ENCODE measurements at places on chromosomes 2 and 18.

GRCh38 chr2:226691255-226691654, 108.4 kb downstream of the IRS1 start:
- no peak for DNase-seq

DNA sequence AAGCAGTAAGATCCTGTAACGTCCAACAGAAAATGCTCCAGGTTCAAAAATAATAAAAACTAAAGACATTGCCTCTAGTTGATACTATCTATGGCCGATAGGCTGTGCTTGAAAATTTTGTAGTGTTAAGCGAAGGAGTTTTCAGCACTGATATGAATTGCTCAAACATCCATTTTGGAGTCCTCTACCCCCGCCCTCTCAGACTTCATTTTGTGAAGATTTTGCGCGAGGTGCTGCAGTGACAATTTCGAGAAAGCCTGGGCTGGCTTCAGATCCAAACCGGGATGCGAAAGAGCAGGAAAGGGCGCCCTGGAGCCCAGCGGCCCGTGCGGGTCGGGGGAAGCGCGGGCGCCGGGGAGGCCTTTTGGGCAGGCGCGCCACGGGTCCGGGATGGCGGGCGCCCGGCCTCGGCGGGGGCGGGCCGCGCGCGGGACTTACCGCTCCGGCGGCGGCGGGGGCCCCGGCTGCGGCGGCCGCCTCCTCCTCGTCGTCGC, 1.8 kb downstream of the SP3 start:
- DNase-seq: no peak

DNA sequence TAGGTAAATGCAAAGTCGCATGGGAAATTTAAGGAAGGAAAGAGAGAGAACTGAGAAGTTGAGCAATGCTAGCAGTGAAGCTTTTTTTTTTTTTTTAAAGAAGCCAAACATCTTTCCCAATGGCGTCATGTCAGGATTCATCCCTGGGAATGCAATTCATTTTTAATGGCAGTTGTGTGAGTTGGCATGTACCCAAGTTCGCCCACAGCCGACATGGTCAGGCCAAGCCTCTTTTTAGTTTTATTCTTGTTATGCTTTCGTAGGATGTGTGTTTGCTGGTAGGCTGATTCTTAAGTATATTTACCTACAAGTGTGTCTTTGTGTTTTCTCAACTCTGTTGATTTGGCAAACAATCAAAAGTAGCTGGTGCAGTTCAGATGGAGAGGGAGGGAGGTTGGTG, 127.6 kb upstream of the ITGA6 start:
- no peak for DNase-seq

- DNase-seq: no peak
Measured at GRCh38 chr2:219353129-219353528, 20.6 kb upstream of the RESP18 start.

DNA sequence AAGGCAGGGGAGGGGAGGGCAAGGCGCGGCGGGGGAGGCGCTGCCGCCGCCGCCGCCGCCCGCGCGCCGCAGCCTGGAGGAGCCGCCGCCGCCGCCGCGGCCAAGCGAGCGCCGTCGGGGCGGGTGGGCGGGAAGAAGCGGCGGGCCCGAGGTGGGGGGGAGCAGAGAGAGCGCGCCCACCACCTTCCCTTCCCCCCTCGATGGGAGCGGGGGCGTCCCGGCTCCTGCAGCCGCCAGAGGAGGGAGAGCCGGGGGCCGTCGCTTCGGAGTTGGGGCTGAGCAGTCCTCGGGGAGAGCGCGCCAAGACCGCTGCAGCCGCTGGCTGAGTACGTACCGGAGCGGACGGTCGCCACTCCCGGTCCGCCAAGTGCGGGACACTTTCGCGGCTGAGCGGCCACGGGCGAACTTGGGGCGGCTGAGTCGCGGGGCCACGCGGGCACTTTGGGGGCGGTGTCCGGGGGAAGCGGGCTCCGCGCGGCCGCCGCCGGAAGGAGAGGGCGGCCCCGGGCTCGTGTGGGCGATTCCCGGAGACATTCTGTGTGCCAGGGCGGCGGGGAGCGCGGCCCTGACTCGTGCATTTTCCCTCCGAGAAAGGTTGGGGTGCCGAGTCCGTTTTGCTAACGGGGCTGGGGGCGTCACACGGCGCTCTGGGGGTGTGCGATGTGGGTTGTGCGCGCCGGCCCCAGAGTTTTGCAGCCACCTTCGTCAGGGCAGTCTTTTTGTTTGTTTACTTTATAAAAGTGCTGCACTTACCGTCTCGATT, at the start of gene NAB1:
NAB1 (plus strand) TSS at position 49 of the 763 bp plus-strand sequence. CDS start 10,094 bp downstream, outside the sequence.
- DNase-seq: peak; percentile 55

DNA sequence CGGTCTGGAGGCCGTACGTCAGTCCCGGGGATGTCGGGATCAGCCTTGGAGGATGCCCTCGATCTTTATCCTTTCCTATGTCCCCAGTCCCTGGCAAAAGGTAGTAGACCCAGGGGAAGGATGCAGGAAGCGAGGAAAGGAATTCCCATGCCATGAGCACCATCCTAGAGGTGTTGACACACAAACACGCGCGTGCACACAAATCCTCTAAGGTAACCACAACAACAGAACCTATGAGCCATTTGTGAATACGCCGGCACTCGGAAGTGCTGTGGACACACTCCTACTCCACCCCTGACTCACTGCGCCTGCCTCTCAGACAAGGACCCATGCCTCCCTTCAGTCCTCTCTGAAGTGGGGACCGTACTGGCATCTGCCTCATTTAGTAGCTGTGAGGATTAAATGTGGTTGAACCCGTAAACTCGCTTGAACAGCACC, 11.3 kb upstream of the MLPH start:
- DNase-seq: peak; percentile 70

DNA sequence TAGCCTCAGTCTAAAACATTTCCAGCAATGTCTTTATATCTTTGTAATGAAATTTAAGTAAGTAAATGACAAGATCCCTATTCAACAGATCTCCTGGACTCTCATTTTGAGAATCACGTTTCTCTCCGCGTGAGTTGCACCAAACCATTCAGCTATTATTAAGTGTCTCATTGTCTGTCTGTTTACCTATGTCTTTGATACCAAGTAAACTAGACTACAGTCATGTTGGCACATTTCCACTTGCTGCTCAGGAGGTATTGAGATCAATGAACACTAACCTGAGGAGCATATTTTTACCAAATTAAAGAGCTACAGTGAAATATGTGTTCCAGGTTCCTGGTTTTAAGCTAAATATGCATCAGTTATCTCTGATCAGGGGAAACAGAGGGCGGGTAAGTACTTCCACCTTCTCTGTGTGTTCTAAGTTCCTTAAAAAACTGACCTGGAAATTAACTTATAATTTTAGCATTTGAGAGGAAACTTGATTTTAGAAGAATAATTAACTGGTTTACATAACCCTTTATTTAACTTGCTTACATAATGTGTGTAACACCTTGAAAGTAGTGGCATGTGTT, 125.8 kb downstream of the OSBPL6 start:
- DNase-seq: no peak

GRCh38 chr2:119402645-119403560, 28.8 kb upstream of the TMEM37 start:
- peak; percentile 65 for DNase-seq

DNA sequence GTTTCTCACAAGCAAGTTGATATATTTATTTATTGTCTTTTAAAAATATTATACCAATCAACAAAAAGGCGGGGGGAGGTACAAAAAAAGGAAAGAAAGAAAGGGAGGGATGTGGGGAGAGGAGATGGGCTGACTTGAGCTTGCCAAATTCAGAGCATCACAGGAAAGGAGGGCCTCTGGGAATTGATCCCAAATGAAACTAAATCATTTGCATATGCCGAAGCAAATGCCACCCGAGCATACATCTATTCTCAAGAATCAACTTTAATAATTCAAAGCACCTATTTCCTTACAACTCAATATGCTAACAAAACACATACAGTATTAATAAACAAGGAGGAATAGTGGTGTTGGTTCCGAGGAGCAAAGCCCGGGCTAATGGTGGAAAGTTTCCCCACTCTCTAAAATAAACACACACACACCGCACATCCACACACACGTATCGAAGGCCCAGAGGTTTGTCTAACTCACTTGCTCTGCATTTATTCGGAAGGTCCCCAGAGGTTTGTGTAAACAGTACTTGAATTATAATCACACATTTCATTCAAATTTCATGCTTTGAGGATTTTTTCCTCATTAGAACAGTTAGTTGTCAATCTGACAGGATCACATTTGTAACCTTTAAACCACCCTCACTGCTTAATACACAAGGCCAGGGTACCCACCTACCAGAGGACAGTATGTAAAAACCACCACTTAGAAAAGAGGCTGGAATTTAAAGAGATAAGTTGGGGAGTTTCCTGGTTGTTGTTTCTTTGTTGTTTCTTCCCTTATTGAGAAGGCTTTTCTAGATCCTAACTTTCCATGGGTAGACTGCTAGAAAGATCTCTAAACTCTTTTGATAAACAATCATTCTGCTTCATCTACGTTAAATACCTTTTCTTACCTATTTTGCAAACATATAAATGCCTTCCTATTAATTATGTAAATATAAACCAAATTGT, 264.7 kb downstream of the TCF4 start:
- DNase-seq: no peak

DNA sequence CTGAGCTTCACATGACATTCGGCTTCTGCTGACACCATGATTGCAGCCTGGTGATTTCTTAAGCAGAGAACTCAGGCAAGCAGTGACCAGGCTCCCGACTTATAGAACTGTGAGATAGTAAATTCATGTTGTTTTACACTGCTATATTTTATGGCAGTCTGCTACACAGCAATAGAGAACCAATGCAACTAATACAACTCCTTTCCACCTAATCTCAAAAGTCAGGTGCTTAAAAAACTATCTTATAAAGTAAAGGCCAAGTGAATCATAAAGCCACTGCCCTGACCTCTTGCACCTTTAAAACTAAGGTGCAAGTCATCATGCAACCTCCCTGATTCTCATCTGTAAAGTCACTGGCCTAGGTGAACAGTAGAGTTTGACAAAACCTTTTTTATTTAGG, 95.3 kb upstream of the GLS start:
- DNase-seq: no peak

DNA sequence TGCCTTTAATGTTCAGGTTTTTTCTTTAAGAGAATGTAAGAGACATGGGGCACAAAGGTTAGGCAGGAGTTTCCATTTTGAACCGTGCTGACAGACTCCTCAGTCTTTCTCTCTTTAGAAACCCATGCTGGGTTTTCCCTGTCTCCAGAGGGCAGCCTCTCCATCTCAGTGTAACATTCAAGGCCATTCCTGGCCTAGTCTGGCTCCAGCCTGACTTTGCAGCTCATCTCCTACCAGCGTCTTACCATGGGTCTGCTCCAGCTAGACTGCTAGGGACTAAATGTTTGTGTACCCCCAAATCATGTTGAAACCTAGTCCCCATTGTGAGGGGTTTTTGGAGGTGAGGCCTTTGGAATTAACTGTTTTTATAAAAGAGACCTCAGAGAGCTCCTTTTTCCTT, 9.8 kb upstream of the CLIP4 start:
- DNase-seq: no peak

GRCh38 chr2:227461811-227462461, 10.0 kb upstream of the AGFG1 start:
- no peak for DNase-seq

GRCh38 chr2:241432824-241433448, 75.4 kb downstream of the STK25 start:
- no peak for DNase-seq

DNA sequence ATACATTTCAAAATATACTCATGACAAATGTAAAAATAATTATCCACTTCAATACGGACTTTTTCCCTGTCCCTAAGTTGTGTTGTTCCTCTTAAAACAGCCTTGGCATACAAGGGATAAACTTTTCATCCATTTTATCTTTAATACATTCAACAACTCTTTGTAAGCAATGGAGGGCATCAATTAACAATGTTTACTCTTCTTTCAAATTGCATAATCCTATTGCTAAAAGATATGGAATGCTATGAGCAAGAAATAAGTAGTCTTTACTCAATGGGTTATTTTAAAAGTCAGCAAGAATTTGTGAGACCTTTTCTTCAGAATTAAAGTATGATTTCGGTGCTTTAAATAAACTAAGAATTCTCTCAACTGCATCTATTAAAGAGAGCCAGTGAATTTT, 41.9 kb downstream of the SCN9A start:
- DNase-seq: no peak

GRCh38 chr18:26524504-26525351, 23.6 kb downstream of the KCTD1 start:
- no peak for DNase-seq

- DNase-seq: peak; percentile 53
Measured at GRCh38 chr18:48780201-48780912, 170.4 kb downstream of the SMAD7 start.

DNA sequence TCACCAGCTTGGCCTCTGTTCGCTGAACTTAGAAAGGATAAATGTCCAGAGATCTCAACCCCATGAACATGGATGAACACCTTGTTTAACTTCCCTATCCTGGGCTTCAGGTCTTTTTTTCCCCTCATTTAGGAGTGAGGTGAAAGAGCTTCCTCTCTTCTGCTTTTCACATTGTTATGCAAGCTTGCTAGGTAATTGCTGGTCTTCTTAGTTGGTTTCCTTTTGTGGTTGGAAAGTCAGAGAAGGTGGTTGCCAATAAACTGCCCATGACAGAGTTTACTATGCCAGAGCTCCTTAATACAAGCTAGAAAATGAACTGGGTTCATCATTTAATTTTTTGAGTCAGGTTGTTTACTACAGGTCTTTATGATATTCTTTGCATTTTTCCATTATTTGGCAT, 16.6 kb downstream of the SLC9A4 start:
- no peak for DNase-seq

GRCh38 chr2:28341208-28341891, 51.3 kb upstream of the FOSL2 start:
- DNase-seq: no peak

GRCh38 chr2:12119841-12120240, 373.4 kb downstream of the LPIN1 start:
- no peak for DNase-seq

DNA sequence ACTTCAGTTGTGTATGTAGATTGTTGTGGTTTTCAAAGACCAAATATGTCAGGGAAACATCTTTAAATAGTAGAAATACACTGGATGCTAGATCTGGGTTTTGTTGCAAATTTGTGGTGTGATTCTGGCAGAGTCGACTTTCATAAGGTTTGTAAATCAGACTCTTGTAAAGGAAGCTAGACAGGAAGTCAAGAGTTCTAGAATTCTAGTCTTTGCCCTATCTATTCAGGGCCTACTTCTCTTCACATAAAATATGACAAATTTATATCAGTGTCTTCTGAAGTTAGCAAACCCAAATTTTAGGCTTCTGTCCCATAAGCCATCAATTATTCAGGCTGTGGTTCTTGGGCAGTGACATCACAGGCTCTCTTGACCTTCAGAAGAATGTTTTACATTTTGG, 1579.2 kb upstream of the PIK3C3 start:
- no peak for DNase-seq

GRCh38 chr2:224613543-224614286, 28.6 kb upstream of the CUL3 start:
- DNase-seq: no peak

Measured in HuH-7 (cell line).